ENCODE measurements at places on chromosomes 7 and 10.

GRCh38 chr7:5598769-5599371, 175.2 kb upstream of the TNRC18 start:
- DNase-seq = no peak

DNA sequence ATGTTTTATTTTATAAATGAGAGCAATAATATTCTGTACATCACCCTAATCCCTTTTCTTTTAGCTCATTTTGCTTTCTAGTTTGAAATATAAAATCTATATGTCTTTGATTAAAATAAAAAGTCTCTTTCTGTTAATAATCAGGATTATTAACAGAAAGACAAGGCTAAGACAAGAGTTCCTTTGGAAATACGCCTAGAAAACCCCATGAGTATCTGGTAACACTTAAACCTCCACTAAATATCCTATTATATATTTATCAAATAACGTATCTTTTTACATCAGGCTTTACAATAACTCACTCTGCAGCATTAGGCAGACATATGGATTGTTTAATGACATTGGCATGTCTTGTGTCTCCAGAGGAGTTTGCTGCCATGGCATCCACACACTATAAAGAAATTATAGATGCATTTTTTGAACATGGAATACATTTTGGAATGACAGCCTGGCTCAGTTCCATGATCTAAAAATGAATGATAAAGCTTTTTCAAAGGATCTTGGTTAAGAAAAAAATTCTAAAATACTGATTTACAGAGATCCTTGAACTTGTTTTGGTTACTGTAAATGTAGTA, 98.7 kb downstream of the TMEM26 start:
- no peak for DNase-seq

GRCh38 chr7:16232273-16232672, 189.1 kb downstream of the CRPPA start:
- DNase-seq = no peak

- no peak for DNase-seq
Measured at GRCh38 chr7:24343614-24344013, 59.6 kb downstream of the NPY start.

- DNase-seq = no peak
Measured at GRCh38 chr10:15322356-15322755, 48.7 kb downstream of the FAM171A1 start.

DNA sequence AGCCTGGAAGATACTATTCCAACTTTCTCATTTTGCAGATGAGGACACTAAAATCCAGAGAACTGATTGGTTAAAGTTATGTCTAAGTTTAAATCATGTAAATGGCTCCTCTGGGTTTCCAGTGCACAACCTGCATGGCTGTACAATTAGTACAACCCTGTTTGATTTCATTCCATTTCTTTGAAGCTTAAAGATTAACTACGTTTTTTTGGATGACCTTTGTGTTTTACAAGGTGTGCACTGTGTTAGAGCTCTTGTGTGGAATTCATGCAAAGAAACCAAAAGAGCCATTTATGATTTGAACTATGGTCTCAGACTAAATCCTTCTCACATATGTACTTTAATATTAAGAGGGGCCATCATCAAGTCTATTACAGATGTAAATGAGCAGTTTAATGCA, 149.5 kb downstream of the TMEM168 start:
- no peak for DNase-seq

DNA sequence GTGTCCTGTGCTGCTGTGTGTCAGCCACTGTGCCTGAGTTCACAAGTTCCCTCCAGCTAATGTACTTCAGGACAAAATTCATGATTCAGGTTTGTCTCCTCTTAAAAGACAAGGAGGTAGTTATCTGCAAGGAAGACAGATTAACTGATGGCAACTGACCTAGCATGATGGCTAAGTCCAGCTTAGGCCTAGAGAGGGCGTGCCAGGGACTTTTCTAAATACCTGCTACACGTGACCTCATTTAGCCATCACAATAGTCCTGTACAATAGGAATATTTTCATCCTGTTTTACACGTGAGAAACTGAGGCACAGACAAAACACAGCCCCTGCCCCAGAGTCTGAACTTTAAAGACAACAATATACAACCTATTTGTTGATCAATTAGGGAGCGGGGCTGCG, 275.7 kb downstream of the XPNPEP1 start:
- no peak for DNase-seq

DNA sequence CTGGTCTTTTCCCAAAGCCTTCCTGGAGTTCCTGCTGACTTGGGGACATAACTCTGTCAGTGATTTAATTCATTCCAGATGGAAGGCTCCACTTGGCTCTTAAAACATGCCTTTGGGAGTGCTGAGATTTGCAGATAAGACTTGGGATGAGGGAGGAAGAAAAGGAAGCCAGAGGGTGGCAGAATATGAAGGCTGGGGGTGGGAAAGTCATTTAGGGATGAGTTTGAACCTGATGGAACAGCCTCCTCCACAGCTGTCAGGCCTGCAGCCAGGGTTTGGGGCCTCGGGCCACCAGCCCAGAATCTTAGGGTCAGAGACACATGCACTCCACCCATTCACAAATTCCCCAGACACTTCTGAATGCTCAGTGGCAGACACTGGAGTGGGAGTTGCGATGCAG, 28.4 kb upstream of the EIF5AL1 start:
- no peak for DNase-seq

- no peak for DNase-seq
Measured at GRCh38 chr10:43037942-43038782, 38.7 kb upstream of the RET start.

DNA sequence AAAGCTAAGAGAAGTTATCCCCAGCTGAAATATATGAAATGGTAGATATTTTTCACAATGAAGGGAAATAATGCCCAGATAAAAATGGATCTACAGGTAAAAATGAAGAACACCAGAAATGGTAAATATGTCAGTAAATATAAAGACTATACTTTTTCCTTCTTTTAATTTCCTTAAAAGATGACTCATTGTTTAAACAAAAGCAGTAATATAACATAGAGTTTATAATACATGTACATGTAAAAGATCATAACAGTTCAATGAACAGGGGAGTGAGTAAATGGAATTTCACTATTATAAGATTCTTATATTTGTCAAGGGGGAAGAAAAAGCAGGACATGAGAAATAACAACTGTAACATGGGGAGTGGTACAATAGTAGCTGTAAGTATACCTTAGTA, 7.4 kb downstream of the POT1 start:
- no peak for DNase-seq

DNA sequence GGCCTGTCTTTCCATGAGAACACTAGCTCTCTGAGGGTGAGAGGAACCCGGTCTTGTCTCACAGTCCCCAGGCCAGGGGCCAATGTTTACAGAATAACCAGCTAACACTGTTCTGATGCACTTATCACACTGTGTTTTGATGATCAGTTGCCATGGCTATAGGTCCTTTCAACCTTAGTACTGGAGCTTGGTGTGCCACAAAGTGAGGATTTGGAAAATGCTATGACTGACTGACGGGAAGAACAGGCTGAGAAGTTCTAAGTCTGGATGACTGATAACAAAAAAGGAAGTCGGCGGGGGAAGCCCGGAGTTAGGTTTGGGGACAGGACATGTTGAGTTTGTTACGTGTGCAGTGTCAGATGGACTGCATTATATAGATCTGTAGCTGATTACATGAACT, 141.8 kb downstream of the CTTNBP2 start:
- no peak for DNase-seq

- DNase-seq = no peak
Measured at GRCh38 chr10:133388973-133389818, 4.8 kb upstream of the MTG1 start.

DNA sequence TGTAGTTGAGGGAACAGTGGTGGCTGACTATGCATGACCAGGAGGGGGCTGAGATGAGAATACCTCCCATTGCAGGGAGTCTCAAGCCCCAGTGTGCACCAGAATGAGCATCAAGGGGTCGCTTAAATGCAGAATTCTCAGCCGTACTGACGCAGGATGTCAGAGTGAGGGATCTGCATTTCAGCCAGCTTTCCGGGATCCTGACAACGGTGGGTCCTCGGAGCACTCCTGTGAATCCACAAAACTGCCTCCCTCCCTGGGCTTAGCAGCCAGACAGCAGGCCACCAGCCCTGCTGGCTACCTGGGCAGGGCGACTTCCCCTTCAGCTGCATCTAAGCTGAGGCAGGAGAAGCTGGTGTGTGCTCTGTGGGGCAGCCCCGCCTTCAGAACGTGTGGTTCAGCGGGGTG, 21.8 kb upstream of the LOXL4 start:
- no peak for DNase-seq

DNA sequence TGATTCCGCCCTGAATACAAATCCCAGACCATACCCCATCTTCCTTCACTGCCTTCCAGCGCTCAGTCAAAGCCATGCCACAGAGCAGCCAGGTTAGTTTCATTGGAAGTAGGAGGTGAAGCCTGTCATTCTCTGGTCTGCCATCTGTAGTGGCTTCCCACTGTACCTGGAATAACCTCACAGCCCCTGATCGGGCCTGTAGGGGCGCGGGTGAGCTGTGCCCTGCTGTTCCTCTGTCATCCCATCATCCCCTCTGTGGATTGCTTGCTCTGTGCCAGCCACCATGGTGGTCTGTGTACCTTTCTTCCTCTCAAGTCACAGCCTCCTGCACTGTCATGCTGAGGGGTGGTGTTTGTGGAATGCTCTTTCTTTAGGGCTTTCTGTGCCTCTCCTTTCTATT, 155.1 kb downstream of the ZNF22 start:
- no peak for DNase-seq

- no peak for DNase-seq
Measured at GRCh38 chr7:37193087-37193774, 255.4 kb downstream of the ELMO1 start.

DNA sequence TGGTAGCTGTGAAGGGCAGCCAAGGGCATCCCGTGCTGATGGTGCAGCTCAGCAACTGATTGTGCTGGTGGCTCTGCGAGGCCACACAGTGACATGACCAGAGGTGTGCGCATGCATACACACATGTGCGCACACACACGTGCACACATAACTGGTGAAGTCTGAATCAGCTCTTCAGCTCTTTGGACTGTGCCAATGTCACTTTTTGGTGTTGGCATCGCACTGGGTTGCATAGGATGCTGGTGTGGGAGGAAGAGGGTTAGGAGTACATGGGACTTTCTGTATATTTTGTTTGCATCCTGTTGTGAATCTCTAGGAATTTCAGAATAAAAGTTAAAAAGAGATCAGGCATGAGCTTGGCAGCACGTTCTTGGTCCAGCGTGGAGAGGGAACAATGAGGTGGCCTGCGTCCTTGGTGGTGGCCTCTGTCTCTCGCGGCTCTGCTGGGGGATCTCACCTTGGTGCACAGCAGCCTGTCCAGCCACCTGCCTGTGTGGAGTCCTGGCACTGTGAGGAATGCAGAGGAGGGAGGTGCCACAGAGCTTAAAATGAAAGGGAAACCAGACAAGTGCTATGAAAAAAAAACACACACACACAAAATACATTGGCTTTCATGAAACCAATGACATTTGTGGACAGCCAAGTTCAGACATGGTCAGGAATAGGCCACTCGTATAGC, 124.0 kb downstream of the TRRAP start:
- DNase-seq = no peak

Measured in activated CD4-positive, alpha-beta T cell treated with anti-CD3 and anti-CD28 coated beads, Interleukin-2, amount 50 U/mL, for 24 hours (primary cell).